ENCODE measurements at places on chromosomes 6 and 20.

DNA sequence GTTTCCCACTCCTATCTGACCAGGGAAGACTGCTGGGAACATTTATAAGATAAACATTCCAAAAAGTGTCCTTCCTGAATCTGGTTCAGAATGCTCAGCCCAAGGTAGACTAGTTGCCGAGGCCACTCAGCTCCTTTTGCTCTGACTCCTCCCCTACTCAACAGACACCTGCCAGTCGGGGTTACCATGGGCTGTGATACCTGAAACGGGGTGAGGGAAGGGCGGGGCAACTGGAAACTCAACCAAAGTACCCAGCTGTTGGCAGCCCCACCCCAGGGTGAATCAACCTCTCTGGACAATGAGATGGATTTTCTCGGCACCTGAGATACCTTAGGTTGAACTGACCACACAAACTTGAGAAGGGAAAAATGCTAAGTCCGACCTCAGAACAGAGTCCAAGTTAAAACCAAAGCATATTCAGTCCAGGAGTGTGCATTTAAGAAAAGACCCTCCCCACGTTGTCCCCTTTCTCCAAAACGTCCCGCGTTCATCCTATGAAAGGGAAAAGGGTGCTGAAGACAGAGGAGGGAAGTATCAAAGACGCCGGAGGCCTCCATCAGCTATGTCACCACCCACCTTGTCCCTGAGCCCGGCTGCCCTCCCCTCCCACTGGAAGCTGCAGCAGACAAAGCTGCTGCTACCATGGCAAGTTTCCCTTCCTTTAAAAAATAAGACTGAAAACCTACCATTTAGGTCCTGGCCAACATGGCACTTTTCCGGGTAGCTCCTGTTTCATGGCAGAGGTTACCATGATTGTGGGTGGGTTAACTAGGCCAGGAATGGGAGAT, 100.1 kb downstream of the SLC23A2 start:
- peaks cover 5% of the 10 kb centered on the region for H3K4me1 ChIP-seq
- no peak for DNase-seq
- peaks cover 12% of the 10 kb centered on the region for H3K36me3 ChIP-seq
- no peaks in the 10 kb centered on the region for H3K27me3 ChIP-seq
- H3K27ac ChIP-seq = no peak overlapping the region

GRCh38 chr6:25942561-25943147, 12.2 kb upstream of the SLC17A2 start:
- DNase-seq = peak; percentile 23
- H3K27ac ChIP-seq = no peak overlapping the region
- no peak overlapping the region for H3K4me3 ChIP-seq

DNA sequence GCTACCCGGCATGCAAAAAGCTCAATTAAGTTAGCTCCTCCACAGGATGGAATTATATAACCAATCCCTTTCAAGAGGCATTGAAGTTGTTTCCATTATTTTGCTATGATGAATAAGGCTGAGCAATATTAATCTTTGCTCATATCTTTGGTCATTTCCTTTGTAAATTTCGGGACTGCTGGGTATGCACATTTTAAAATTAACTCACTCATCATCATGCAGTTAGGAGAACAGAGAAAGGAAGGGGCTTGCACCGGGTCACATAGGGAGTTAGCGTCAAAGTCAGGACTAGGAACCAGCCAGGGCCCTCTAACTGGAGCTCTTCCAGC, 430 bp upstream of the FAM110A start:
- H3K36me3 ChIP-seq = peaks cover 2% of the 10 kb centered on the region
- peaks cover 10% of the 10 kb centered on the region for H3K27me3 ChIP-seq
- H3K4me3 ChIP-seq = no peak overlapping the region
- peaks cover 4% of the 10 kb centered on the region for H3K4me1 ChIP-seq
- H3K27ac ChIP-seq = peak overlapping the region; percentile 28
- DNase-seq = no peak

GRCh38 chr6:116059713-116060571, 749 bp downstream of the FRK start:
- H3K27me3 ChIP-seq = no peaks in the 10 kb centered on the region
- peaks cover 2% of the 10 kb centered on the region for H3K4me1 ChIP-seq
- DNase-seq = no peak
- no peak overlapping the region for H3K4me3 ChIP-seq
- no peak overlapping the region for H3K27ac ChIP-seq
- no peaks in the 10 kb centered on the region for H3K36me3 ChIP-seq

All from neuronal stem cell (in vitro differentiated cells).